ENCODE measurements at places on chromosomes 6 and 20. TPM values are rescaled to one million over a fixed set of nuclear protein-coding genes. Genes with fewer than 3 reads are reported as not detected.

KCNQ5 gene
- 2.7 TPM for total RNA-seq

NECAB3 gene
- total RNA-seq, result 44.3 TPM

SAMD3 gene
- 7.9 TPM for total RNA-seq

SLC12A5 gene
- total RNA-seq, result 31.2 TPM

PPIL6 gene
- 10.0 TPM for total RNA-seq

FGD2 gene
- total RNA-seq, result 13.2 TPM

PDSS2 gene
- total RNA-seq, result 20.0 TPM

MAP3K5 gene
- 12.9 TPM for total RNA-seq

ADAT2 gene
- 6.2 TPM for total RNA-seq

FOXF2 gene
- 18.0 TPM for total RNA-seq

DDX43 gene
- total RNA-seq, result 0.27 TPM

SLC26A8 gene
- total RNA-seq, result 1.4 TPM

TGM3 gene
- total RNA-seq, result 0.66 TPM

TMX4 gene
- total RNA-seq, result 101 TPM

DEFB132 gene
- total RNA-seq, result not detected

TNFRSF21 gene
- 16.4 TPM for total RNA-seq

CASS4 gene
- total RNA-seq, result 1.4 TPM

NKAIN4 gene
- total RNA-seq, result 24.6 TPM

OPN5 gene
- 0.33 TPM for total RNA-seq

PLA2G7 gene
- total RNA-seq, result 1.9 TPM

KCNK16 gene
- total RNA-seq, result not detected

AKAP7 gene
- total RNA-seq, result 26.6 TPM

TMEM74B gene
- total RNA-seq, result 7.1 TPM

MYLK2 gene
- total RNA-seq, result 2.5 TPM

CSE1L gene
- 88.4 TPM for total RNA-seq

THBS2 gene
- total RNA-seq, result 132 TPM

Data from camera-type eye (tissue), 1 donor.